ENCODE measurements at places on chromosomes 4 and X.

DNA sequence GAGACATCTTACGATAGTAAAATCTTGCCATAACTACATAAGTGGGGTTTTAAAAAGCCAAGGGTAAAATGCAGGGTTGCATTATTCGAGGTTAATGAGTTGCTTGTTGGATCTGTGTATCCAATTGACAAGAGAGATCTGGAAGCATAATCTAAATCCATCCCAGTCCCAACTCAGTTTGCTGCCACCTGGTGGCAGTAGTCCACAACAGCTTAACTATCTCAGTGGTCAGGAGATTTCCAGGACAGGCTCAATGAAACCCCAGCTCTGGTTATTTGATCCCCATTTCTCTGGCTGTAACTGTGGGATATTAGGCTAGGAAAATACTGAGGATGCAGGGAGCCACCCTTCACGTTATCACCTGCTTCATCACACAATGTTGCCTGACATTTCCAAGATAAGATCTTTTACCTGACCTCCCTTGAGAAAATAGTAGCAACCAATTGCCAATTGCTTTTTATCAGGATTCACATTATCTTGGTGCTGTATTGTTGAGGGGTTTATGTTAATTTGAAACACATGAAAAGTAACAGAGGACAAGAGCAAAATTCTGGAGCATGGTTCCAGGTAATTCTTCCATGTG, 88.2 kb upstream of the TNIP3 start:
- peak; percentile 20 for DNase-seq

DNA sequence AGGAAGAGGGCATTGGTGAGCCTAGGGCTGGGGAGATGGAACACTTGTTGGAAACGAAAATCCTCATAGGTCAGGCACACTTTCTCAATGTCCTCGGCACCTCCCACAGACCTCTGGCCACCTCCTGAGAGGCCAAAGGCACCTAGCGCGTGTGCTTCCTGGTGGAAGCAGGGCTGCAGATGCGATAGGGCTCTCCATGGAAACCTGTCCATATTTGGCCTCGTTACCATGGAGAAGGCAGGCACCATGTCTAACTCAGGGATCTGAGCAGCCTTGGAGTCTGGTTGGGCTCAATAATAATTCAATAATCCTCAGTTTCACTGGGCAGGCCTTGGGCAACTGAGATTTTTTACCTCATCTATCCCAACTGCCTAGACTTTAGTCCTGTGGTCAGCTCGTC, 58.3 kb downstream of the RAI2 start:
- no peak for DNase-seq

DNA sequence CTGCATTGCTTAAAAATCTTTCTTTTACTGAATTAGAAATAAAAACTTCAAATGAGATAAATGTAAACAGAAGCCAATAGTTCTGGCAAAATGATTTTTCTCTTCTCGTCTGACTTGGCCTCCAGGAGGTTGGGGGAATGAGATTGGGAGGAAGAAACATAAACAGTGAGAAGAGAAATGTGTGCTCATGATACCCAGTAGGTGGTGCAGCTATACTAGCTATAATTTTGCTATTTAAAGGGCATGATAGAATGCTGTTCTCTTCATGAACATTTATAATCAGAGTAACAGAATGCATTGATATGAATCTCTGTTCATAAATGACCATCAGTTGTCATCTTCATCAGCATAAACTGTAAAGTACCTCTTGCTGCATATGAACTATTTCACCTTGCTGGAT, 85.5 kb downstream of the TACR3 start:
- DNase-seq: no peak

- DNase-seq: no peak
These were observed 75.3 kb downstream of the ENPP6 start for GRCh38 chr4:184142121-184143000.

- no peak for DNase-seq
These were observed 21.3 kb downstream of the ABCG2 start for GRCh38 chr4:88137112-88137511.

DNA sequence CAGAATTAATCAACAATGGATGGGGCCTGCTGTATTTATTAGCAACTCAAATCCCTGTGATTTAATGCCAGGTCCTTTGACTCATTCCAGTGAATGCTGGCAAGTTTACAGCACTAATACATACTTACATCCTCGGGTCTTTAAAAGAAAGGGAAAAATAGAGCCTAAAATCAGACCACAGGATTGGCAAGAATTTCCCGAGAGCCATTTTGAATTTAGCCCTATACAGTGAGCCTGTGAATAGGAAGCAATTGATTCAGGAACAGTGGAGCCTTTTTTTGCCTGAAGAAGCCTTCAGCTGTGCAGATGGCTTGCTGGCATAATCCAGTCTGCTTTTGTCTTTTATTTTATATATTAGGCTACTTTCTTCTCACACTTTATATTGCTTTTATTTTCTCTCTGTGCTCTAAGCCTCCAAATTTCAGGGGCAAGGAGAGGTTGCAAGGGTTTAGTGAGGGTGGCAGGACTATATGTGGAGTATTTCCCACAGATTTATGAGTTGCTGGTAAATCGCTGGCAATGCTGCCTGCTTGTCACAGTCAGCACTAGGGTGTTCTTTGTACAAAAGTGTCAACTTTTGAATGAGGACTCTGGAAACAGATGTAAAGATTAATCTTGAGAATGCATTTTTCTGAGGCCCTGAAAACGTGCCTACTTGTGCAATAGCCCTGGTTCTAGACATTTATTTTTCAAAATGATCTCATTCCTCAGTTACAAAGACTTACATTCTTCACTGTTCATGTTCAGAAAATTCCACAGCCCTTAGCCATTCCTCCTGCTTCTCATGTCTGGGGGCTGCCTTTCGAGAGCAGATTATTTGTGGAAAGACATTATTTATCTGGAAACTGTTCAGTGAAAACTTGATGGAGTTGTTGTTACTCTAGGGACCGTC, 303.5 kb downstream of the SPRY1 start:
- no peak for DNase-seq

- no peak for DNase-seq
These were observed 30.1 kb downstream of the ADGRA3 start for GRCh38 chr4:22485737-22486136.

DNA sequence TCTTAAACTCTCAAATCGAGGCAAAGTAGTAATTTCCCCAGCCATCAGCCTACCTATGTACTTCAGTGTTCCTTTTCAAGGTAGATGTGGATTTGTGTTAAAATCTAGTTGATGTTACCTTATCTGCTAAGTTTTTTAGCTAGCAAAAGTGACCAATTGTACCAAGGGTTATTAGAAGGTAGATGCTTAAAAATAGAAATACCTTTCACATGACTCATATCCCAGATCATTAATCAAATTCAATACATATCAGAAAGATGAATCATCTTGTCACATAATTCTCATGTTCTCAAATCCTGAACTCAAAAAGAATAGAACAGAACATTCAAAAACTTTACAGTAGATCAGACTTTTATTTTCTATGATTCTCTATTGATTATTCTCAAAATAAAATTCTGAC, 3.5 kb downstream of the ENAM start:
- DNase-seq: no peak

GRCh38 chr4:146110871-146111485, 64.5 kb upstream of the LSM6 start:
- no peak for DNase-seq

DNA sequence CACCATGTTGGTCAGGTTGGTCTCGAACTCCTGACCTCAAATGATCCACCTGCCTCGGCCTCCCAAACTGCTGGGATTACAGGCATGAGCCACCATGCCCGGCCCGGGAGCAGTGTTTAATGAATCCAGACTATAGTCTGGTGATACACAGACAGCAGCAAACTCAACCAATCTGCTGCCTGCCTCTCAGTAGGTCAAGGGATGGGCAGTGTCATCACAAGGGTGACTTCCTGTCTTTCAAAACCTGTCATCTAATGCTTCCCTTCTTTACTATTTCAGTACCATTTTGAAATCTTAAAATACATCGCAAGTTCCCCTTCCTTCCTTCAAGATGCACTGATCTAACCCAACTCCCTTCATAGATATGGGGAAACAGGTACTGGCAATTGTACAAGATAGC, 8.4 kb downstream of the RPL39 start:
- no peak for DNase-seq

- no peak for DNase-seq
These were observed 37.2 kb upstream of the PAPSS1 start for GRCh38 chr4:107757283-107757682.

DNA sequence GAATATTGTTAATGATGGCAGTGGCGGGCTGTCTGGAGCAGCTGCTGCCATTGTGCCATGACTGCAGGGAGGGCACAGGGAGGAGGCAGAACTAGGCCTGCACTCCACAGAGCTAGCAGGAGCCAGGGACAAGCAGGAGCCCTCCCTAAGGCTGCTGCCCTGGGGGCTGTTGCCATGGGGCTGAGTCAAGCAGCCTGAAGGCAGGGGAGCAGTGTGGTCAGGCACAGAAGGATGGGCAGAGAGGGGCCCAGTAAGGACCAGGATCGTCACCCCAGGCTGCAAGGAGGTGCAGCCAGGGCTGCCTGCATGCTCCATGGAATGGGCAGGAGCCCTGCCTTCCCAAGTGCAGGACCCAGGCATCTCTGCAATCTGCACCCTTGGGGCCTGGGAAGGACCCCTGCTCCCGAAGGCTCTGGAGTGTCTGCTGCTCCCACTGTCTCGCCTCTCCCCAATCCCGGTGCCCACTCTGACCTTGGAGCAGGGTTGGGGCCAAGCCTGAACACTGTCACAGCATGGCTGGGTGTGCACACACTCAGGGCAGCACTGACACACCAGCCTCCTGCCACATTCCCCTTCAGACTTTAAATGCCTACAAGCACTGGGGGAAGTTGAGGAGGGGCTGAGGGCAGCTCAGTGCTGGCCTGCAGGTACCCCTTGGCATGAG, 98.3 kb upstream of the GALNTL6 start:
- DNase-seq: no peak

DNA sequence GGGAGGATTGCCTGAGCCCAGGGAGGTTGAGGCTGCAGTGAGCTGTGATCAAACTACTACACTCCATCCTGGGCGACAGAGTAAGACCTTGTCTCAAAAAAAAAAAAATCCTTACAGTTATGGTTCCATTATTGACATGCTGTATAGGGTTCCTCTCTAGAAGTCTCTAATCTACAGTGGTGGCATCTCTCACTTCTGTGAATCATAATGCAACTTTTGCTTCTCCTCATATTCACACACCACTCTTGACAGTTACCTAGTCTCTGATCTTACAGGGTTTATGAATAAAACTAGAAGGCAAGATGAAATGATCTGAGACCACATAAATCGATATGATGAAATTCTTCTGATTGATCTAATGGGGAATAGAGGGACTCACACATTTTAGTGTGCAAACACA, 40.6 kb downstream of the DOCK11 start:
- no peak for DNase-seq

- DNase-seq: no peak
These were observed 37.4 kb downstream of the ADGRA3 start for GRCh38 chr4:22478426-22478825.

DNA sequence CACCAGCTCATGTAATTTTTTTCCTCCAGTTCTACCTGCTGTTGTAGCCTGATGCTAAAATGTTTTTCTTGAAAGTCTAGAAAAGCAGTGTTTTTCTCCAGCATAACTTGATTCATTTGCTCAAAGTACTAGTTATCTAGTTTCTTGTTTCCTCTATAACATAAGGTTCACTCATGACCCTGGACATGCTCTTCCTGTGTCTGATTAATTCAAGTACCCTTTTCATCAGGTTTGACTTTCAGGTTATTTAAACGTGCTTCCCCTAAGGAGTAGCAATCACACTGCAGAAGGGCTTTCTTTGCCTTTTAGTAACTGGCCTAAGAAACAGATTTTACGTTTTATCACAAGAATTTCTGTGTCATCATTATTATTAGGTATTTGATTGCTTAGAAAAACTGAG, 66.8 kb upstream of the EGFL6 start:
- no peak for DNase-seq

DNA sequence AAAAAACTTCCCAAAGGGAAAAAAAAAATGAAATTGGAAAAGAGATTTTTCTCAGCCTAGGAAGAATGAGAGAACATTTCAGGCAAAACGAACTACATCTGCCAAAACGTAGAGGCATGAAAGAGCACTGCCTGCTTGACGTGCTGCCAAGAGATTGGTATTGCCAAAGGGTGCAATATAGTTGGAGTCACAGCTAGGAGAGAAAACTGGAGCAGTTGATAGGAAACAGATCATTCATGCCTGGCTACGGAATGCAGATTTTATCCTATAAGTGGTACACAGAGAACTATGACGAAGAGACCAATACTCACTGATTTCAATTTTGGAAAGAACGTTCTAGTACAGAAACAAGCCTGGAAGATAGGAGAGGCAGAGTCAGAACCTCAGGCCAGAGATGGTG, 68.4 kb upstream of the IQCM start:
- no peak for DNase-seq

DNA sequence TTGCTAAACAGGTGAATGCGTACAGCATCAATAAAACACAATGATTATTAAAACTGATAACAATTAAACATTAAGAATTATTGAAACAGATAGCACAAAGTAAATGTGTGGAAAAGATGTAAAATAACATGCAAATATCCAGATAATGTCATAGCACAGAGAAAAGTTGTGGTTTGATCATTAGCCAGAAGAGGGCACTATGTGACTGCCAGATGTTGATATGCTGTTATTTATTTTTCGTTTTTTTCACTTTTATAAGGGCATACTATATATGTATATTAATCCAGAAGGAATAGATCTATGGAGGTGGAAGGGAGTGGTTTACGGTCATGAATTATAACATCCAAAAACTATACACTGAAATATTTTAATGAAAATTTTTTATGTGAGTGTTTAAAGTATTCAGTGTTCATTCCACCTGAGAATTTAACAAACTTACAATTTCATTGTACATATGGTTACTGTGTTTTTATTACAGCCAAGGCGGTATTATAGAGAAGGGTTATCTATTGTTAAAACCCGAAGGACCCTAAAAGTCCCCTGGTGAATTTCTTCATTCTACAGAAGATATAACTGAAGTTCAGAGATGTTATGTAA, 211.9 kb upstream of the UGT8 start:
- DNase-seq: no peak

DNA sequence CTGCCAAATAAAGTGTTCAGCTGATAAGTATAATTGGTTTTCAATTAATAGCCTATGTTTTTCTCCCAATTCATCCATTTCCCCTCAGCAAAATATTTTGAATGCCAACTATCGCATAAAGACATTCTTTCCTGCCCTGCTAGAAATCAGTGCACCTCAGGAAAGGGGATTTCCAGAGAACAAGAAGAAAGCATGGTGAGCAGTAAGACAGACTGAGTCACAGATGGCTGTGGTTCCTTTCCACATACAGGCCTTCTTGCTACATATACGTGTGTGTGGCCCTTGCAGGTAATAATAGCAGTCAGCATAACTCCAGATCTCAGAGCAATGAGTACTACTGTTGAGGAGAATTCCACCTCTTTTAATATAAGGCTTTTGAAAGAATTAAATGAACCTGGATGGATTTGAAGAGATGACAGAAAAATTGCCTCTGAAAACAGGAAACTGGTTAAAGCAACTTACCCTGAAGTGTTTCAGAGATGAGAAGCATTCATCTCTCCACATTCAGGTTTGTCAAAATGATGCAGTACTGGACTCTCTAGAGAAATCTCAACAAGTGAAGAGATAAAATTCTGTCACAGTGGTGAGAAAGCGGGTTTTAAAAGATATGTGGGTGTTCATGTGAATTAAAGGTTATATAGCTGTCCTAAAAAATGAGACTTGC, 13.6 kb downstream of the GASK1B start:
- DNase-seq: no peak

- no peak for DNase-seq
These were observed 167.3 kb downstream of the PJA1 start for GRCh38 chrX:68997911-68998310.

GRCh38 chrX:31588355-31588754, 516.5 kb upstream of the FTHL17 start:
- no peak for DNase-seq

All from activated CD8-positive, alpha-beta memory T cell treated with anti-CD3 and anti-CD28 coated beads for 48 hours (primary cell).